ENCODE measurements at places on chromosomes 16 and 17. TPM values are rescaled to one million over a fixed set of nuclear protein-coding genes. Genes with fewer than 3 reads are reported as not detected.

DNA sequence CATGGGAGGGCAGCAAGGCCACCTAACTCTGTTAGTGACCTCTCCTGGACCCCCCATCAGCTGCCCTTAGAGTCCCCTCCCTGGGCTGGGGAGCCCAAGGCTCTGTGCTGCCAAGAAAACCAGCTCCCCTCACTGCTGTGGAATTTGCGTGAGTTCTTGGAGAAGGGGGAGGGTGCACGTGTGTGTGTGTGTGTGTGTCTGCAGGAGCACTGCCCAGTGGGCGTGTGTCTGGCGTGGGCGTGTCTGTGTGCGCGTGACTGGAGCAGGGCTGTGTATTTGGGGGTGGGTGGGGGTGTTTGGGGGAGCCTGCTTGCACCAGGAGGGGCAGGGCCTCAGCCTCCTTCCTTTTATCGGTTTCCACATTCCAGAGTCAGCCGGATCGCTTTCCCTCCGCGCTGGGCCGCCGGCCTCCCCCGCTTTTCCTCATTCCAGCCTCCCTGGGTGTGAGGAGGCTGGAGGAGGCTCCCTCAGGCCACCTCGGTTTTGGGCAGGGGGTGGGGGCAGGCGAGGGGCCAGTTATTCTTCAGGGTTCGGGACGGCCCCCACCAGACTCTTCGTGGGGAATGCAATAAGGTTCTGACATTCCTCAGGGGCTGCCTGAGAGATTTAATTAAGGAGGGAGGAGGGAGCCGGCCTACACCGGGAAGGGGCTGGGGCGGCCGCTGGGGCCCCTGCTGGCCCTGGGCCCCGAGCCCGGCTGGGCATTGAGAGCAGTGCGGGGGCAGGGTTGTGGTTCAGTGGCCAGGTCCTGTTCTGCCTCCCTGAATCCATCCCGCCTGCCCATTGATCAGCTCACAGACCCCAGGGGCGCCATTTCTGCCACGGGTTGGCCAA lies 2.5 kb downstream of the VASN start:
- DNase-seq, result no peak

DNA sequence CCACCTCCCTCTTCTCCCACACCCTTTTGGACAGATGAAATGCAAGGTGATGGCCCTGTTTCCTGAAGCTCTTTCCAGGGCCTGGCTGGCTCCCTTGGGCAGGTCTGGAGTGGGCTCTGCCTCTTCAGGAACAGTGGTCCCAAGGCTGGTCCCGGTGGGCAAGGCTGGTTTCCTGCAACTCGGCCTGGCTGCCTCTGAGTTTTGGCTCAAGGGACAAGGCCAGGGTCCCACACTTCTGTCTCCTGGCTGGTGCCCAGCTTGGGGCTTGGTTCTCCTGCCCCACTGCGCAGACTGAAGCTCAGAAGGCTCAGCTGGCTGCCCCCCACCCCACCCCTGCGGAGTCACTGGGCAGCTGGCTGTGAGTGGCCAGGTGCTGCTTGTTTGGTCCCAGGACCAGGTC lies 3.8 kb upstream of the ACTG1 start:
- no peak for DNase-seq

DNA sequence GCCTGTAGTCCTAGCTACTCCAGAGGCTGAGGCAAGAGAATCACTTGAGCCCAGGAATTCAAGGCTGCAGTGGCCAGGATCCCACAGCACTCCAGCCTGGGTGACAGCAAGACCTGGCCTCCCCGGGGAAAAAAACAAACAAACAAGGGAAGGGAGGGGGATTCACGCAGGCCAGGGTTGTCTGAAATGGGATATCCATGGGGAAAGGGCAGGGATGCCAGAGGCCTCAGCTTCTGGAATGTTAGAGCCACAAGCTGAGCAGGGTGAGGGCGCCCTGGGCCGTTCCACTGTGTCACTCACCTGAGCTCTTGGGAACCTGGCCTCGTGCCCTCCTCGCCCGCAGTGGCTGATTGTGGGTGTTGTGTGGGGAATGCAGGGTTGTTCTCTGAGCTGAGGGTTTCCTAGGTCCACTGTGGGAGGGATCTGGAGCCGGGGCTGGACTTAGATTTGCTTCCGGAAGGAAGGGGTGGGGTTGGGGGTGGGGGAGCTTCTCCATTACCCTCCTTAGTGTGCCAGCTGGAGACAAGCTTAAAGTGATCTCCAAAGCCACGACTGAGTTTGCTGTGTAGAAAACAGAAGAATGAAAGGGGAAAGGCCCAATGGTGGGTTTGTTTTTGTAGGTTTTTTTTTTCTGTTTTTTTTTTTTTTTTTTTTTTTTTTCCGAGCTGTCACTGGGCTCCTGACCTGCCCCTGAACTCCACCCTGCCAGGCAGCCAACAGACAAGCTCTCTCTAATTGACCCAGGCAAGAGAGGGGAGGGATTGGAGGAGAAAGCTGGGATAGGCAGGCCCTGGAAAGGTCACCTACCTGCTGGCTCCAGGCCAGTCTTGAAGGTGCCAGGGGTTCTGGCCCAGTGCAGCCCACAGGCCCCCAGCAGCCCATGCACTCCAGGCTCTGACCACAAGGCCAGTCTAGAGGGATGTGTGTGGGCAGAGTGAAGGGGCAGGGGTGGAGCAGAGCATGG lies at the start of gene SULT1A1:
TSS of gene SULT1A1 (minus strand) at position 414 of the 964 bp plus-strand sequence. CDS start 1,189 bp downstream, outside the sequence.
- no peak for DNase-seq

- DNase-seq, result no peak
Measured at GRCh38 chr17:63399316-63399715, 46.8 kb downstream of the CYB561 start.

Gene CD300E
- polyA plus RNA-seq, result 0.06 TPM

Data from naive thymus-derived CD8-positive, alpha-beta T cell (primary cell).